ENCODE measurements at places on chromosomes 1 and 21.

DNA sequence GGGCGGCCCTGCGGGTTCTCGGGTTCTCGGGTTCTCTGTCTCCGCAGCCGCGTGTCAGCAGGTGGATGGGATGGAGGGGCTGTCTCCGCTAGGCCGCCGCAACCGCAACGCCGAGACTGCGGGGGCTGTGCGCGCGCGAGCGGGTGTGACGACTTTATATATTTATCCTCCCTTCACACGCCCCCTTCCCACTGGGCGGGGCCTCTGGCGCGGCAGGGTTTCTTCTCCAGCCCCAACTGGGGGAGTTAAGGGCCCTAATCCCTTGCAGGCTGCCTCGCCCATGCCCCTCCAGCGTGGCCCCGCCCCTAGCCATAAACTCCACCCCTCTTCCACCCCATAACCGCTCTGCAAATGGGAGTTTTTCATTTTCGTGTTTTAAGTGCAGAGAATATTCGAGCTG lies 3.4 kb downstream of the IGSF21 start:
- DNase-seq: peak; percentile 84

DNA sequence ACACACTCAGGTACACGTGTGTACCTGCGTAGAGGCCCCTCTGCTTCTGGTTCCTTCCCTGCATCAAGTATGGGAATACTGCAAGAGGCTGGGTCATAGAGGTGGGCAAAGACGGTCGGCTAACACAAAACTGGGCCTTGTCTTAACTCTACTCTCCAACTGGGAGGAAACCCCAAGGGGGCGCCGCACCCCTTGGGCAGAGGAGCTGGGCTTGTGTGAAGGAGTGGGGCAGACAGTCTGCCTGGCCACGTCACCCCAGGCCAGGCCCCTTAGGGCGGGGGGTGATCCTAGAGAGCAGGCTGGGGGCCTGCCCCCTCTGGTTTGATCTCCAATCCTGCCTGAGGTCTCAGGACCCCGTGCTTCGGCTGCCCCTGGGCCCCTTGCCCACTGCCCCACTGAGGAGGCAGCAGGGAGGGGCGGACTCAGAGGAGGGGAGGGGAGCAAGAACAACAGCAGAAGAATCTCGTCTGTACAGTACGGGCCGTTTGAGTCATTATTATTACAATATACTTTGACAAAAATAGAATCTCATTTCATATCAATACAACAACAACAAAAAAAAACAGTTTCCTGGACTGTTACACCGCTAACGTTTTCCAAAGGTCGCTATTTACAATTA lies 34.7 kb downstream of the MEF2D start:
- DNase-seq: no peak

DNA sequence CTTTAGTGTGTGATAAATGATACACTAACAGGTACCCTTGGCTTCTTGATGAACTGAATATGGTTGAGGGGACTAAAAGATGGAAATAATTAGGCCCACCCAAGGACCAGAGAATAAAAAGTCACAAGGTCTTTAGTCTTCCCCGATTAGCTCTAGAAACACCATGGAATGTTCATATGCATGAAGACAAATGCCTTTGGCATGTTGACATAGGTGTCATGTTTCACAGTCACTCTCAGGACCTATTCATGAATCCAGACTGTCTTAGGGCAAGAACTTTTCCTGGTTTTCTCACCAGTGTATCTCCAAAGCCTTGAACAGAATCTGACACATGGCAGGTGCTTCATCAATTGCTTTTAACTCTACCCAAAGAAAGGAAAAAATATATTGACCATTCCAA lies 412.8 kb downstream of the AJAP1 start:
- no peak for DNase-seq

DNA sequence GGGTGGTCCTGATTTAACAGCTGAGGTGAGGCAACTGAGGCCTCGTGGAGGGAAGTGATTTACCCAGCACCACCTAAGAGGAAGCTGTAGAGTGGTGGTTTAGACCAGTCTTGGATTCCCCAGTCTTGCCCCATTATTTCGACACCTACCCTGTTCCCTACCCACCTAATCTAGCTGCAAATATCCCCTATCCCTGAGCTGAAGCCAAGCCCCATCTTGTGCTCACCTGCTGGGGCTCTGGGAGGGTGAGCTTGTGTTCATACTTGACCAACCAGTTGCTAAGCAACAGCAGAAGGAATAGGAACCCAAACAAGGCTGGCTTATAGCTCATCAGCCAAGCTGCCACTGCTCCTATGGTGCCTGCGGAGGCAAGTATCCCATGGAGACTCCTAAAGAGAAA lies 2.0 kb downstream of the TEX46 start:
- DNase-seq: no peak

GRCh38 chr1:39645411-39646043 lies 6.1 kb upstream of the HEYL start:
- no peak for DNase-seq

DNA sequence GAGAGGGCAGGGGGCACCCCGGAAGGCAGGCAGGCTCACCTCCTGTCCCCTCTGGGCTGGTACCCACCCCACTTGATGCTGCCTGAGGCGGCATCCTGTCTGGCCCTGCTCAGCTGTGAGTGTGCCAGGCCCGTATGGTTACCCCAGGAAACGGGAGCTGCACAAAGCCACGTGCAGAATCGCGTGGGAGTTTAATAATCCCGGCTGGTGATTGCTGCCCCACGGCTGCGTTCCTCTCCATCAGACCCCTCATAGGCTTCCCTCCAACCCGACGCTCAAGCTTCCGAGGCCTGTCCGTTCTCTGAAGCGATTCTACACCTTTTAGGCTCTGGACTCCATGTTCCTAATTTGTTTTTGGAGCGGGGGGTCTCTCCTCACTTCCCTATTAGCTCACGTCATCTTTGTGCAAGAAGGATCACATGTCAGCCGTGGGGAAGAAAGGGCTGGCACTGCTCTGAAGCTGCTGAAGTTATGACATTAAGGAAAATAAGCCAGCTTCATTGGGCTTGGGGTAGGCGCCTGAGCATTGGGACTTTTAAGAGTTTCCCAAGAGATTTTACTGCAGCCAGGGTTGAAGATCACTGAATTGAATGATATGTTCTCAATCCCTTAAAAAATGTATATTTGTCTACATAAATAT lies 1.1 kb upstream of the B3GALT5 start:
- peak; percentile 28 for DNase-seq

GRCh38 chr1:69455718-69456117 lies 112.0 kb upstream of the LRRC7 start:
- DNase-seq: no peak

GRCh38 chr1:2381741-2382620 lies 9.4 kb downstream of the MORN1 start:
- DNase-seq: peak; percentile 82

DNA sequence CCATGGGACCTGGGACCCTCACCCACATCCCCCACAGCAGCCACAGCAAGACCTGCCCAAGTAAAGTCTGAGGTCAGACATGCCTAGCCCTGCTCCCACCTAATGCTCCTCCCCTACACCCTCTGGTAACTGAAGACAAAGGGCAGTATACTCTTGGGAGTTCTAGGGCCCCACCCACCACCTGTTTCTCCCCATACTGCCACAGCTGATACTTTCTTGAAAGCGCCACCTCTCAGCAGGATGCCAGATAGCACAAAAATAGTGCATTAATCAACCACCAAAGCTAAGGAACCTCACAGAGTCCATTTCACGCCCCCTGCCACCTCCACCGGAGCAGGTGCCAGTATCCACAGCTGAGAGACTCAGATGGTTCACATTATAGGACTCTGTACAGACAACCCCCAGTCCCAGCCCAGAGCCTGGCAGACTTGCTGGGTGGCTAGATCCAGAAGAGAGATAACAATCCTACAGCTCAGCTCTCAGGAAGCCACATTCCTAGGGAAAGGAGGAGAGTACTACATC lies 238.1 kb downstream of the LRRC40 start:
- DNase-seq: no peak

- no peak for DNase-seq
Observed at GRCh38 chr1:15485636-15486035, 9.7 kb downstream of the CELA2B start.

DNA sequence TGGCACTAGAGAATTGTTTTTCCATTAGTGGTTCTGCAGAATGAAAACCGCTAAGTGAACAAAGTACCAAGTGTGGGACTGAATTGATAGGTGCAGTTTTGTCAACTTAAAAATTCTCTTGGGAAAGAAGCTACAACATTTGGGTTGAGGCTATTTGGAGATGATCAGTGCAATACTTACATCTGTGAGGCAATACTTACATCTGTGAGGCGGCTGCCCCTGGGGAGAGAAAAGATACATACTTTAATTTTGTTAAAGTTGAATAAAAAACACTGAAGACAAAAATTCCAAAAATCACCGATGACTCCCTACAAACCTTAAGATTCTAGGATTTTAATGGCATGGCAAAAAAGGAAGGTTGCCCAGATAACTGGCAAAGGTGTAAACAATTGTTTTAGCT lies 1.7 kb downstream of the CFAP410 start:
- DNase-seq: no peak

- peak; percentile 28 for DNase-seq
Observed at GRCh38 chr1:210250665-210250997, 18.0 kb downstream of the SERTAD4 start.

DNA sequence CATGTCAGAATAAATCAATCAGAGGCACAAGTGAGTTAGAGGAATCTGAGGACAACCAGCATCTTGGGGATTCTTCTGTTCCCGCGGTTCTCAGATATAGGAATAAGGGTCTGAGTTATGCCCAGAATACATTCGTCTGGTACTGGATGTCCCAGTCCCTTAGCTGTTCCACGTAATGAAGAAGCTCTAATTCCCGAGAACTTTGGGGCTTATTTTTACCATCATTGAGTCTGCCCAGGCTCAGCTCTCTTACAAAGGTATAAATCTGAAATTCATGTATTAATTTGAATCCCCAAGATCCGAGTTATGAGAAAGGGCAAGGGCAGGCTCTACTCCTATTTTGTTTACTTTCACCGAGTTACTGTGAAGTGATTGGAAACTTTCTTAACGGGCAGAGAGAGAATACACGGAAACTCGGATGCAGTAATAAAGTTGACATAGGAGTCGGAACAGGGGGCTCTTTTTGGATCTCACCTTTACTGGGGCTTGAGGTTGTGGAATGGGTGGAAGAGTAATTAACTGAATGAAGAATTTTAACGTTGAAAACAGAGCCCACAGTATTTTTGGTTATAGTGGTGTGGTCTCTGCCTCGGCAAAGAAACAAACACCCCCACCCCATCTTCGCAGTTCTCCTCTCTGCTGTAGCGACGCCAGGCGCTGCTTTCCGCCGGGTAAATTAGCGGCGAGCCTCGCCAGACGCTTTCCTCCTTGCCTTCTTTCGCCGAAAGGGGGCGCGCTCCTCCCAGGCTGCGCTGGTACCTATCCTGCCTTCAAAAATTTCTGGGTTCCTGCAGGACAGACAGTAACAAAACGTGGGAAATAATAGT lies 7.1 kb downstream of the PRRX1 start:
- peak; percentile 60 for DNase-seq

GRCh38 chr1:110548381-110548780 lies 29.4 kb upstream of the KCNA10 start:
- no peak for DNase-seq

DNA sequence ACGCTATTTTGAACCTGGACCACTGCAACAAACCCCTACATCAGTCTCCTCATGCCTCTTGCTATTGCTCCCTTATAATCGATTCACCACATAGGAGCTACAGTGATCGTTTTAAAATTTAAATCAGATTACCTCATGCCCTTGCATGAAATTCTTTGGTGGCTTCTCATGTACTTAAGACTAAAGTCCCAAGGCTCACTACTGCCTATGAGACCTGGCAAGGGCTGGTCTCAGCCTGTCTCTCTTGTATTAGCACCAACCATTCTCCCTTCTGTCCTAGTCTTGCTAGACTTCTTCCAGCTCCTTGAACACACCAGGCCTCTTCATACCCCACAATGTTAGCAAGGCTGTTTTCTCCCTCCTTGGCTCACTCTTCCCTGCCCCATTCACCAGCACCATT lies 6.5 kb upstream of the GNPAT start:
- DNase-seq: no peak

DNA sequence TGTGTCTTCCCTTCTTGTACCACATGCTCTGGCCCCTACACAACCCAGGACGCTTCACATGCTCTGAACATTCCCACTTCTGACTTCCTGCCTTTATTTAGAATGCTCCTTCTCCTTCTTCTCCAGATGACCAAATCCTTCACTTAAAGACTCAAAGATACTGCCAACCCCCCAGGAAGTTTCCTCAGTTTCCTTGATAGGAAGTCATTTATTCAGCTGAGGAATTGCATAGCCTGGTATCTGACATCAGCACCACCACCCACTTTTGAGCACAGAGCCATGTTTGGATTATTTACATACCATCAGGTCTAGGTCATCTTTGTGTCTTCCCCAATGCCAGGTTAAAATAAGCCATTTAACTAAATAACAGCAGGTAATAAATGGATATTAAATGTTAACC lies 42.4 kb downstream of the GFI1 start:
- DNase-seq: no peak

DNA sequence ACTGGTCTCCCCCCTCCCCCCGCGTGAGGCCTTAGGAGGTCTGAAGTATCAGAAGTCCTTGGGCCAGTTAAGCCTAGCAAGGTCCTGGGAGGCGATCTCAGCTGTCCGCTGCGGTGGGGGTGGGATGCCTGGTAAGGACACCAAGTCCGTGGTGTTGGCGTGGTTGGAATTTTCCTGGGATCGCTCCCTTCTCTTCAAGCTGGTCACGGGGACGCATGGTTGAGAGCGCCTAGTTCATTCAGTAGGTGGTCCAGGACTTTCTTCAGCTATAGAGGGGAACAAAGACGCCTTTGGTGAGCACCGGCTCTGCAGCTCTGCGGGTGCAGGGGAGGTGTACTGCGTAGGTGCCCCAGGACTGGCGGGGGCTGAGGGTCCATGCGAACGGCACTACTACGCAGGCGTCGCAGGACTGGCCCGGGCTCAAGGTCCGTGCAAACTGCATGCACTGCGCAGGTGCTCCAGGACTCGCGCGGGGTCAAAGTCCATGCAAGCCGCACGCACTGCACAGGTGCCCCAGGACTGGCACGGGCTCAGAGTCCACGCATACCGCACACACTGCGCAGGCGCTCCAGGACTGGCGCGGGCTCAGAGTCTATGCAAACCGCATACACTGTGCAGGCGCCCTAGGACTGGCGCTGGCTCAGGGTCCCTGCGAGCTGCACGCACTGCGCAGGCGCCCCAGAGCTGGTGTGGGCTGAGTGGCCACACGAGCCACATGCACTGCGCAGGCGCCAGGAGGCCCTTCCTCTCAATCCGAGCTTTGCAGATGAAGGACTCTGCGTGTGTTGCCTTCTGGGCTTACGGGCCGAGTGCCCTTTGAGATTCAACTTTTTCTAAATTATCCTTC lies 36.6 kb upstream of the HMGN1 start:
- DNase-seq: peak; percentile 94

DNA sequence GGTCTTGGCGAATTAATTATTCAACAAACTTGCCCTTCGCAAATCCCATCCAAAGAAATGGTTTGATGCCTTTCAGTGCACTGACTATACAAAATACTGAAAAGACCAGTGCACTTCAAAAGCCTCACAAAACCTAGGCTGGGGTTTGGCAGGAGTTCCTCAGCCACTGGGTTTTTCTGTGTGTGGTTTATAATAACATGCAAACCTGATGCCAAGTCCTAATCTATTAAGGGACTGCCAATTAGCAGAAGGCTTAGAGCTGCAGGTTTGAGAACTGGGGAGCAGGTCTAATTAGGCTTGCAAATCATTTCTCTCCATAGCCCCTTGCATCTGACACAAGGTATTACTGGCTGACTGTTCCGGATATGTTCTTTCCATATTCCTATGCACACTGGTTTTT lies 27.7 kb downstream of the PLPP3 start:
- DNase-seq: no peak

All from upper lobe of left lung (tissue), 6 donors.